ENCODE measurements at places on chromosomes 3 and 15. TPM values are rescaled to one million over a fixed set of nuclear protein-coding genes. Genes with fewer than 3 reads are reported as not detected.

- no peak for DNase-seq
Observed at GRCh38 chr3:197674741-197675562, 61.8 kb downstream of the RUBCN start.

- DNase-seq, result no peak
Observed at GRCh38 chr3:12449889-12450682, 34.2 kb upstream of the TSEN2 start.

GRCh38 chr3:10706156-10706739 lies 109.8 kb upstream of the SLC6A11 start:
- DNase-seq, result no peak

The THAP10 gene
- 0.15 TPM for total RNA-seq

The LYSMD2 gene
- total RNA-seq, result 14.9 TPM
